Endodermal cell (in vitro differentiated cells): ENCODE measurements at places on chromosomes 1 and 21. TPM values are rescaled to one million over a fixed set of nuclear protein-coding genes. Genes with fewer than 3 reads are reported as not detected.
A peak's percentile ranks its signal among the peaks of the same experiment; 100 is the strongest.

Gene GPR52
- 0.53 to 0.84 TPM in 2 of 3 replicates, not detected in the other for total RNA-seq

DNA sequence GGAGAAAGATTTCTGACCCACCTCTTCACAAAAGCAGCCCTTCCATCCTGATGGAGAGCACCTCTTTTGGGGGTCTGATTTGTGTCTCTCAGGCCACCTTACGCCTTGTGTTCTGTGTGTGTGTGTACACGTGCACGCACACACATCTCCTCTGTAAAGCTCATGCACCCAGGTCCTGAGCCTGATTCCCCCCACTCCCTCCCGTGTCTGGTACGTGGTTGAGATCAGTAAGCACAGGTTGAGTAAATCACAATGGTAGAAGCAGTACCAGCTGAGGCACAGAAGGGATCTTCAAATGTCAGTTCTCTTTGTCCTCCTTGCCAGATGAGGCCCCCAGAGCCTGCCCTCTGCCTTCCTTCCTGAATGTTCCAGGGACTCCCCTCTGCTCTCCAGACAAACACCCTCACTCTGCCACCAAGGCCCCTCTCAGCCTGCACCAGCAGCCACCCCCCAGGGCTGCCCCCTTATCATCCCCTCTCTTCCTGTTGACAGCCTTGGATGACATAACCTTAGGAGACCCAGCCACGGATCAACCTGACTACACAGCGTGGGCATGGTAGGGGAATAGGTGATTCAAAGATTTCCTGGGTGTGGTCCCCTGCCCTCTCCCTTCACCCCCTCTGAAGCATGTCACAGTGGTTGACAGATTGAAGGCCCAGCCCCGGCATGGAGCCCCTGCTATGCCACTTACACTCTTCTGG lies 112.8 kb downstream of the HIVEP3 start:
- DNase-seq = no peak

GRCh38 chr1:218496561-218496960 lies 151.4 kb downstream of the TGFB2 start:
- no peak for DNase-seq

Gene NHLH2
- 2.1 and 2.4 TPM in 2 replicates for total RNA-seq

Gene MPL
- total RNA-seq = 0.32 to 1.2 TPM (median 0.56 TPM) in 3 replicates

DNA sequence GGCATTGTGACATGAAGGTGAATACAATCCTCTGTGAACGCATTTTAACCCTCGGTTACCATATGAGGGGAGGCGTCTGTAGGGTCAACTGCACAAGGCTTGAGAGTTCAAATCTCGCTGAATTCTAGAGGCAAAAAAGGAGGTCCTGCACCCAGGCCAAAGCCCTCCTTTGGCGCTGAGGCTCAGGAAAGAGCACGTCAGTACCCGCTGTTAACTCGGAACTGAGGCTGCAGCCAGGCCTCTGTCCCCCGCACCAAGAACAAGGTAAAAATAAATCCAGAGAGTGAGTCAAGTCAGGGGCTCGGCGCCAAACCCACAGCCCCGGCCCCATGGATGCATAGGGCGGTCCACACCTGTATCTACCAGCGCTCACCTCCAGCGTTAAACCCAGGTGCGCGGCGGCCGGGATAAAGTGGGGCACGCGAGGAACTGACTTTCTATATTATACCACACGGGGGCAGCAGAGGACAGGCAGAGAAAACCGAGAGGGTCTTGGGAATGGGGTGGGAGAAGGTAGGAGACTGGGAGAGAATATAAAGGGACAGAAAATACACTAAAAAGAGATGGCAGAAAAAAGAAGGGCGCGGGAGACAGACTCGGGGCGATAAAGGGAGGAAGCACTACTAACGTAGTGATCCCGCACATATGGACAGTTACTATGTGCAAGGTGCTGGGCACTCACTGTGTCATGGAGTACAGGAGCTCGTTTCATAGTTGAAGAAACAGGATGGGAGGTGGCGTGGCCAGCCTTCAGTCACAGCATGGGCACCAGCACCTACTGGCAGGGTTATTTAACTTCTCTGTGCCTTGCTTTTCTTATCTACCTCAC lies 54.9 kb downstream of the DMRTA2 start:
- peak; percentile 93 for DNase-seq

DNA sequence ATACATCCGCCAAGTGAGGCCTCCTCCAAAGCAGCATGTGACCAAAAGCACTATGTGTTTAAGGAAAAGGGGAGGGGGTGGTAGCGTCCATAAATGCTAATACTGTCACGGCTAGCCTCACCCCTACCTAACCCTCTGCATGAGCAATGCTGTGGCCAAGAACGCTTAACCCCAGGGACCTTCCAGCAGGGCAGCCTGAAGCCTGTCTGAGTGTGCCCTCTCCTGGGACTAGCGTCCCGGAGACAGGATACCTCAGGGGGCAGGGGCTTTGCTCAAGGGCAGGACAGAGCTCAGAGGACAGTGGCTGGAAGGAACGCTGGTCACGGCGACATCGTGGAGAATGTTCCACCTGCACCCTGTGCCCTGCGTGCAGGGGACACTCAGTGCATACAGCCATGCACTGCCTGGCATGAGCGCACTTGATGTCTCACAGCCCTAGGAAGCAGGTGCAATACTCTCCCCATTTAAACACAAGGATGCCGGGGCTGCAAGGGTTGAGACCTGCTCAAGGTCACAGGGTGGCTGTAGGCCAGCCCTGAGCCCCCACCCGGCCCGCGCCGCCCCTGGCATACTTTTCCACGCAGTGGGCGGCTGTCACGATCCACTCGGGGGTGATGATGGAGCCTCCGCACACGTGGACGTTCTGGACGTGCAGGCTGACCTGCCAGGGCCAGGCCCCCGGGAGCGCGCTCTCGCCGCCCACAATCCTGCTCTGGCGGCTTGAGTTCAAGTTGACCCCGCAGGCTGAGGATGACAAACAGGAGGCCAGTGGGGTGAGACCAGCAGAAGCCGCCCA lies 35.0 kb downstream of the TMPRSS2 start:
- DNase-seq = no peak

DNA sequence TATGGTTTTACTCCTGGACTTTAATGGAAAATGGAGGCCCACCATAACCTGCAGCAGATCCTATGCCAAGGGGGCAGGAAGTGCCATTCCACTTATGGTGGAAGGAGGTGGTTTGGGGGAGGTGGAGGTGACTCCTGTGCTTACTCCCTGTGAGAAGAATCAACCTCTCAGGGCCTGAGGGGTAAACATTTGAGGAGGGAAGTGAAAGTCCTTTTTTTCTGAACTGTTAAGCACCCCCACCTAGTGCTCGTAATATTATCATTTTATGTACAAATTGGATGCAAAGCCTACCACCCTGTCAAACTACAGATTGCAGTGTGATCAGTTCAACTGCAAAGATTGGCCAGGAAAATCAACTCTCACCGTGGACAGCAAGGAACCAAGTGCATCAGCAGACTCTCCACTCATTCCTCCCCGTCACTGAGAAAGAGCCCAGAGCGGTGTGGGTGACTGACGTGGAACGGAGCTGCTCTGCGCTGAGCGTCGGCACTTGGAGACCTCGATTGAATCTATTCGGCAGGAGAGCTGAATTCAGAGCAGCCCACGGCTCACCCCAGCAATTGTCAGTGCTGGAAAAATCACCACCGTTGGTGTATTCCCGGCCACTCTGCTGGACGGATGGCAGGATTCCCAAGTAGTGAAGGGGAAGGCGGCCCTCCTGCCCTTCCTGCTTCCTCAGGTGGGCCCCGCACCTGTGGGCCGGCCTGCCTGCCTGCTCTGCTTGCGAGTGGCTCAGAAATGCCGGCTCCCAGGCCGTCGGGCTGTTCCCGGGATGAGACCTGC lies 46.8 kb upstream of the COX20 start:
- DNase-seq = peak; percentile 65
